AG09319 (cell line): ENCODE measurements at places on chromosomes 16 and 17.

DNA sequence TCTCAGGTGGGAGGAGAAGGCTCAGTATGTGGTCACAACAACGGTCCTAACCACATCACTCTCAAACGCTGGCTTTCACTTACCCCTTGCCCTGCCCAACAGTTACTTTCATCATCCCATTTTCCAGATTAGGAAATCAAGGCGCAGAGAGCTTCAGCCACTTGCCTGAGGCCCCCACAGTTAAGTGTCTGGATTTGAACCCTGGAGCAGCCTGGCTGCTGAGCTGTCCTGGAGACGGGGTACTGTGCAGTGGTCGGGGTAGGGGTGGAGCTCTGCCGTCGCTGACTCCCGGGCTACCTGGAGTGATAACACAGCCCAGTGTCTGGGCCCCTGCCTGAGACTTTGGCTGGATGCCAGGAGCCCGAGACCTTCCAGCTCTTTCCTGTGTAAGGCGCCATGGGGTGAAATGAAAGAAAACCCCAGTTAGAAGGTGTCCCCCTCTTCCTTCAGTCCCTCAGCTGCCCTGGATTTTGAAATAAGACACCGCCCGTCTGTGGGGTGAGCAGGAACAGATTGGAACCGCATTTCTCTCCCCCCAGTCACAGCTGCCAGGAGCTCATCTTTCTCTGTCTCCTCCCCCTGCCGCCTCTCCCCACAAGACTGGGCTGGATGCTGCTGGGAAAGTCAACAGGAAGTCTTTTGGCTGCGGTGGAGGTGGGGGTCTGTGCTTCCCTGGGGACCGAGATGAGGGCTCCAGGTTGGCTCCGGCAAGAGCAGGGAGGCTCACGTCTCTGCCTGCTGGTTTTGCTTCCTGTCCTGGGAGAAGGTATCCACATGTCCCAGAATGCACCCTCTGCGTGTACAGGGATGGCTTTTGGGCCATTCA lies 280.2 kb downstream of the SEC14L1 start:
- peak; percentile 67 for DNase-seq

- no peak for DNase-seq
These were observed 31.0 kb downstream of the VPS53 start for GRCh38 chr17:683499-684254.

DNA sequence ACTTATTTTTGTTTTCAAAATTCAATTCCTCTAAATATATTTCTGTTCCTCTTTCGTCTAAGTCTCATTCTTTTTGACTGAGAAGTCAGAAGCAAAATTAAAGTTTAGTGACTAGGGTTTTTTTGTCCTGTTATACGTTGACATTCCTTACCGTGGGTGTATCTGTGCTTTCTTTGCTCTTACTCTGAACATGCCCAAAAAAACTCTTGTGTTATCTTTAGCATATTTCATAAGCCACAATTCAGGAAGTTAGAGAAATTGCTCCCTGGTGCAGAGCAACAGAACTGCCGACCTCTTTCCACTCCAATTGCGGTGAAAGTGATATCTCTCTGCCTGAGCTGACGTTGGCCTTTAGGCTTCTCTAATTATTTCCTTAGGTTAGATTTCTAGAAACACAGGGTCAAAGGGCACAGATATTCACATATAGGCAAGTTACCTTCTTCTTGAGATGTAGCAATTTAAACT lies 65.7 kb downstream of the CENPV start:
- peak; percentile 53 for DNase-seq

DNA sequence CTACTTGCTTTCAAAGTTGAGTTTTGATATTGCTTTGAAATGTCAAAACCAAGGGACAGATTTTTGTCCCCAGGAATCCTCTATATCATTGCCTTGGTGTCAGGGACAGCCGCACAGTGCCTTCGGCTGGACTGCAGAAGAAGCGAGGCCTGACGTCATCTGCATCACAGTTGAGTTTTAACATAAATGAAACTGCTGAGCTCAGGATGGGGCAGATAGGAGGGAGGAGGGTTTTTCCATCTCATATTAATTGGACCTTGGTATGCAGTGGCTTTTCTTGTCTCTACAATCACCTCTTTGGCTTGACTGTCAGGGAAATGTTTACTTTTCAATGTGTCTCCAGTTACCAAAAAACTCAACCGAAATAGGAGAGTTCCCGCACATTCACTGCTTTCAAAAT lies 111.3 kb downstream of the AATF start:
- no peak for DNase-seq

DNA sequence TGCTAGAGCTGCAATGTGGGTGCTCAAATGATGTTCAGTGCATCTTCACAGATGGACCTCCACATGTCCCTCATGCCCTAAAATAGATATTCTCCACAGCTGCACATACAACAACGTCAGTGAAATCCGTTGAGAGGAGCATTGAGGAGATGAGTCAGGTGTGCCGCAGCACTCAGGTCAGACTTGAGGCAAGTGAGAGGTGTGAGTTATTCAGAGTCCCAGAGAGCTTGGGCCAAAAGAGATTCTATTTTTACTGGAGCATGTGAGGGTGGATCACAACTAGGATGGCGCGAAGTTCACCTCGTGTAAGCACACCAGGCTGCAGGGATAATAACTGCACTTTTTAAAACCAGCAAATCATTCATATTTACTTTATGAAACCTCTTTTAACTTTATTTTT lies 645.3 kb downstream of the MAF start:
- DNase-seq, result no peak

GRCh38 chr17:8223356-8224126 lies 13.2 kb upstream of the AURKB start:
- no peak for DNase-seq

- DNase-seq, result no peak
These were observed 1224.6 kb downstream of the CDH8 start for GRCh38 chr16:60811657-60812056.

- no peak for DNase-seq
These were observed 1.4 kb downstream of the UBE2I start for GRCh38 chr16:1310832-1311200.

DNA sequence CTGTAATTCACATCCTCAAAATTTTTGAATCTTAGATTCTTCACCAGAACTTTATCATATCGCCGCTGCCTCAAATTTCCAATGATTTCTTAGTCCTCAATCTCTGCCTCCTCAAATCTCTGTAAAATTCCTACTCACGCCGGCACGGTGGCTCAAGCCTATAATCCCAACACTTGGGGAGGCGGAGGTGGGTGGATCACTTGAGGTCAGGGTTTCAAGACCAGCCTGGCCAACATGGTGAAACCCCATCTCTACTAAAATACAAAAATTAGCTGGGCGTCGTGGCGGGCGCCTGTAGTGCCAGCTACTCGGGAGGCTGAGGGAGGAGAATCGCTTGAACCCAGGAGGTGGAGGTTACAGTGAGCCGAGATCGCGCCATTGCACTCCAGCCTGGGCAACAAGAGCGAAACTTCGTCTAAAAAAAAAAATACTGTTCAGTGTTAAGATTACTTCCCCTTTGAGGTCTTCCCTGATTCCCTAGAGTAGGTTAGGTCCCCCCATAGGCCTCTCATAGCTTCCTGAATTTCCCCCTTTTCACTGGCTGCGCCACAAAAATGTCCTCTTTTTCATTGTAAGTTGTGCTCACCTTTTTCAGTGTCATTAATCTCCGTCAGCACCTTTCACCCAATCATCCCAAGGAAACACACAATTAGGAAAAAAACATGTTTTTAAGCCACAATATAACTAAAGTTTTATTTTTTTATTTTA lies 919 bp upstream of the CBX1 start:
- DNase-seq, result no peak

DNA sequence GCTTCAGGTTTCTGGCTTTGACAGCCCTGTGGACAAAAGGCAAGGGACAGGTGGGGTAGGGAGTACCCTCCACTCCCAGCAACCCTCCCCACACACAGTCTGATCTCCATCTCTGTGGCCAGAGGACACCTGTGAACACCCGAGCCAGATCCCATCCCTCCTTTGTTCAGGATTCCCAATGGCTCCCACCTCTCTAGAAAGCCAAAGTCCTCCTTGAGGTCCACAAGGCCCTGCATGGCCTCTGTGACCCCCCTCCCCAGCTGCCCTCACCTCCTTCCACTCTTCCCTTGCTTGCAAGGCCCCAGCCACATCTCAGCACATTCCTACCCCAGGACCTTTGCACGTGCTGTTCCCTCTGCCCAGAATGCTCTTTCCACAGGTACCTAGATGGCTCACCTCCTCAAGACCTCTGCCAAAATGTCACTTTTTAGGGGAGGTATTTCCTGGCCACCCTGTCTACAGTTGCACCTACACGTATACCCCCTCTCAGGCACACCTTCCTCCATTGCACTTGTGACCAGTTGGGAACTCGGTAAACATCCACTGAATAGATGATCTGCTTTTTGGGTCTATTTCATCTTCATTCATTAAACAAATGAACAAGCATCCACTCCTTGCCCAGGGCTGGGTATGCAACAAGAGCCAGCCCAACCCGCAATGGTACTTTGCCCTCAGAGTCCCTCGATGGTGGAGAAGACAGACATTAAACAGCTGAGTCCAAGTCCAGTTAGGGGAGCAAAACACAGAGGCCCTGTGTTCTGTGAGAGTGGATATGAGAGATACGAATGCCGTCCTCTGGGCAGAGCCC lies 107.0 kb downstream of the CRLF3 start:
- no peak for DNase-seq
